Fibroblast of skin of left quadriceps (primary cell): ENCODE measurements at places on chromosomes 12 and 14.
A peak's percentile ranks its signal among the peaks of the same experiment; 100 is the strongest.

DNA sequence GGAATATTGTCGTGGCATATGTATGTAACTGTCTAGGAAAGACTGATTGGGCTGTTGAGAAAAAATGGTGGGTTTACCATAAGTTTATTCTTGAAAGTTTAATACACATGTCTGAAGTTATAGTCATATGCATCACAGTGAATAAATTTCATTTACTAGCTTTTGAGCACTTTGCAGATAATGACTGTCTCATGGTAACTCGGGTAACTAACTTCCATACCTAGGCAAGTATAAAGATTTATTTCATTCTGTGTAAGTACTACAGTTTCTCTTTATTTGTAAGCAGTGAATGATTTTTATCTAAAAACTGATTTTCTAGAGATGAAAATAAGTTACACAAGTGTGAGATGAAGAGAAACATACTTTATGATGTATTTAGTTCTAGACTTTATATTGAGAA lies 3.0 kb downstream of the USP15 start:
- no peak for DNase-seq

GRCh38 chr12:86249851-86250250 lies 6.3 kb downstream of the MGAT4C start:
- peak; percentile 20 for DNase-seq

- DNase-seq: no peak
Measured at GRCh38 chr12:89817501-89818226, 109.0 kb upstream of the ATP2B1 start.

DNA sequence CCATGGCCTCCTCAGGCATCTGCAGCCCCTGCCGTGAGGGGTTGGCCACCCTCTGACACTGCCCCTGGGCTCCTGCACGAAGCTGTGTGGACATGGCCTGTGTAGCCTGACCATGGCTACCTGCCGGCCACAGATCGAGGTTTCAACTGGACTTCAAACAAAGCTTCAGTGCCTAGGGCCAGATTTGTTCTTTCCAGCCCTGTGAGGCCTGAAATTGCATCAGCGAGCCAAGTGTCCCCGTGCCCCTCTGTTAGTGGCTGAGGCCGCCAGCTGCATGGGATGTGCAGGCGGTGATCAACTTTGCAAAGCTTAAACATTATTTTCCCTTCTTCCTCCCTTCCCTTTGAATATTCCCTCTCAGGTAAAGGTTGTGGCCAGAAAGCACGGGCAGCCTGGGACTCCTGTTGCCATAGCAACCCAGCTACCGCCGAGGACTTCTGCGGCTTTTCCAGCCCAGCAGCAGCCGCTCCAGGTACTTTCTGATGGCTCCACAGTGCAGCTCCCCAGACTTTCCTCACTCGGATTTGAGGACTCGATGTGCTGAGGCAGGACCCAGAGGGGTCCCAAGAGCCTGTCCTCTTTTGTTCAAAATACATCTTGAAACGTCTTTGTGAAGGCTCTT lies 35.8 kb downstream of the DDX51 start:
- DNase-seq: no peak

DNA sequence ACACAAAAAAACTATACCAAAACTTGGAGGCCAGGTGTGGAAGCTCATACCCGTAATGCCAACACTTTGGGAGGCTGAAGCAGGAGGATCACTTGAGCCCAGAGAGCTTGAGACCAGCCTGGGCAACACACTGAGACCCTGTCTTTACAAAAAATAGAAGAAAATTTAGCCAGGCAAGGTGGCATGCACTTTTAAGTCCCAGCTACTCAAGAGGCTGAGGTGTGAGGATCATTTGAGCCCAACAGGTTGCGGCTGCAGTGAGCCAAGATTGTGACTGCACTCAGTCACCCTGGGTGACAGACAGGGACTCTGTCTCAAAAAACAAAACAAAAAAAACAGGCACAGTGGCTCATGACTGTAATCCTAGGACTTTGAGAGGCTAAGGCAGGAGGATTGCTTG lies 75.4 kb downstream of the RNF34 start:
- DNase-seq: no peak

- DNase-seq: no peak
Measured at GRCh38 chr12:12507121-12507520, 55.5 kb downstream of the DUSP16 start.

DNA sequence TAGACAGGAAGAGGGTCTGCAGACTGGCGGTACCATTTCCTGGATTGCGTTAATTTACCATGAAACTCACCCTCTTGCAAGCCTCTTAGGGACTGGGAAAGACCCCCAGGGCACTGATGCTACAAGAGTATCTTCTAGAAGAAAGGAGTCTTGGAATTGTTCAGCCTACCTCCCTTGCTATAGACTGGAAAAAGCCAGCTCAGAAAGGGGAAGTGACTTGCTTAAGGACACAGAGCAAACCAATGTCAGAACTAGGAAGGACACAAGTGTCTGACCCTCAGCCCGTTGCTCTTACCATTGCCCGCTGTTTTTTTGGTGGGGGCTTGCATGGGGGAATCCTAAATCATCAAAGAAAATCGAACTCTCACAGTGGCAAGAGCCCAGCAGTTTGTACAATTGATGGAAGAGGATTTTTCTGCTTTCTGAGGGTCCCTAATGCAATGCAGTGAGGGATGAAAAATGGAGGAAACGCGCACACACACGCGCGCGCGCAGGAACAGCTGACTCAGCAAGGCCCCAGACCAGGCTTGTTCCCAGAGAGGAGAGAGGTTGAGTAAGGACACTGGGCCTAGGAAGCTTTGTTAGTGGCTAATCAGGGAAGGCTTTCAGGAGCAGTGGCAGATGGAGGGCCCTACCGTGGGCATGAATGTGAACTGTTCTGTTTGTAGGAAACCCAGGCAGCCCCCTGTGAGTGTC lies 50.9 kb downstream of the RIN3 start:
- DNase-seq: no peak

DNA sequence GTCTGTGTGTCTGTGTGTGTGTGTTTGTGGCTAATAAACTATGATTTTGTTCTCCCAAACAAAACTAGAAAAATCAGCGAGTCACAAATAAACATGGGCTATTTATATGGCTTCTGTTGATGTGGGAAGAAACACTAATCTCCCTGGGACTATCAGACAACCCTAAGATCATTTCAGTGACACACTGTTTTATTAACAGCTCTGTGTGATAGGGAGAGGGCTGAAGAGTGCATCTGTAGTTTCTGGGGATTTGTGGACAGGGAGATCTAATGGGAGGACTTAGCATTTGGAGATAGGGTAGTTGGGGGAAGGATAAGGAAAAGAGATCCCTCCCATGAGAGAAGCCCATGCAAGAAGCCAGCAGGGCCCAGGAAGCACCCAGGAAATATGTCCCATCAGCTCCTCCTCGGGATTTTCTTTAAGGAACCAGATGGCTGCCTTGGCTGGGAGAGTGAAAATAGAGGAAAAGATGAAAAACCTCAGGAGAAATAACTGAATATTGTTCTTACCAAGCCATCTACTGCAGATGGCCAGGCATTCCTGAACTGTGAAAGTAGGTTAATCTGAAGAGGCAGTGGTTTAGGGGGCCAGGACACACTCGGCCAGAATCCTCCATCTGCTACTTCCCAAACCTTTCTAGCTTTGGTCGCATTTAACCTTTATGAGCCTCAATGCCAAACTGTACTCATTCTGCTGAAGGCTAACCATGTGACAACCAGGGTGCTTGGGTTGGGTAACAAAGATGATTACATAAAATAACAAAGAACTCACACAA lies 253.4 kb downstream of the BTG1 start:
- DNase-seq: no peak

GRCh38 chr14:39766397-39767000 lies 334.3 kb upstream of the FBXO33 start:
- DNase-seq: no peak

DNA sequence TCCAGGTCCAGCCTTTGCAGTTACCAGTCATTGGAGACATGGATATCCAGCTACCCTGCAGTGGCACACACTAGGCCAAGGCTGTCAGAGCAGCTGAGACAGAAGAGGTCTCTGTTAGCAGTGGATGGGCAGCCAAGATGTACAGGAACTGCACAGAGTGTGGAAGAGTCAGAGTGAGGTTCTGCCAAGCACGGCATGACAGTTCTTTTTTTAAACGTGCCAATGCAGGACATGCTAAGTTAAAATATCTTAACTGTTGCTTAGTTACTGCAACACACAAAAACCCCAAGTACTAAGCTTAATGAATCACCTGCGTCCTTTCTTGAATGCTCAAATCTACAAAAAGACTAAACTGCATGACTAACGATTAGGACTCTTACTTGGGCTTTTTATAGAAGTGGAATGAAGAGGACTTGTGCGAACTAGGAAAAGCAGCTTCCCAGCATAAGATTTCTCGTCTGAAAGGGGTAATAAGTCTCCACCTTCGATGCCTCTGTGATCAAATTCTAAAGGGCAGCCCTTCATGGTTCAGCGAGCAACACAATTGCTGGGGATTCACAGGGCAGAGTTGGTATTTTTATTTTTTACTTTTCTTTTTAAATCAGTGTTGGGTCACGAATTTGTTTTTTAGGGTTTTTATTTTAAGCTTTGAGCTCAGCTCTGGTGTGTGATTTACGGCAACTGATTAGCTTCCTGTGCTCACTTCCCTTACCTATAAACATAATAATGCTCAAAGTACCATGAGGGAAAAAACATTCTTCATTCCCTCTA lies 20.6 kb downstream of the MAPK1IP1L start:
- DNase-seq: peak; percentile 40

- no peak for DNase-seq
Measured at GRCh38 chr12:47772094-47772660, 861 bp upstream of the SLC48A1 start.

- no peak for DNase-seq
Measured at GRCh38 chr14:32186248-32186647, 15.6 kb upstream of the RNU6-7 start.

DNA sequence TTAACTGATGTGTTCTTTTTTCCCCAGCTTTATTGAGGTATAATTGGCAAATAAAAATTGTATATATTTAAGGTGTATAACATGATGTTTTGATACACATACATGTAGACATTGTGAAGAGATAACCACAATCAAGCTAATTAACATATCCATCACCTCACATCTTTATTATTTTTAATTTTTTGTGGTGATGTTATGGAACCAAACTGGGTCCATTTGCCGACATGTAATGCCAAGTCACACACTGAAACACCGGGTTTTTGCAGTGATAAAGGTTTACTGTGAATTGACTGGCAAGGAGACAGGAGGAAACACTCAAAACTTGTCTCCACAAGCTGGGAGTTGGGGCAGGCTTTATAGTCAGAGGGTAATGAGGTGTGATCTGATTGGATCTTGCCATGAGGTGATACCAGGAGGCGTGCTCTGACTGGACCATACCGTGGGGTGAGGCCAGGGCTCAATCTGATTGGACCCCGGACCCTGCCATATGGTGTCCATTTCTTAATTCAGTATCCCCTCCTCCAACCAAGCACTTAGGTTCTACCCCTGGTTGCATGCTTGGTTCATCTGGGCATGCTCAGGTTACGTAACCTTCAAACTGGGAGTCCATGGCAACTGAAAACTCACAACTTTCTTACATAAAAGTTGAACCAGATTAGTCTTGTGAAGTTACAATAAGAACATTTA lies 11.8 kb upstream of the WSCD2 start:
- DNase-seq: no peak

DNA sequence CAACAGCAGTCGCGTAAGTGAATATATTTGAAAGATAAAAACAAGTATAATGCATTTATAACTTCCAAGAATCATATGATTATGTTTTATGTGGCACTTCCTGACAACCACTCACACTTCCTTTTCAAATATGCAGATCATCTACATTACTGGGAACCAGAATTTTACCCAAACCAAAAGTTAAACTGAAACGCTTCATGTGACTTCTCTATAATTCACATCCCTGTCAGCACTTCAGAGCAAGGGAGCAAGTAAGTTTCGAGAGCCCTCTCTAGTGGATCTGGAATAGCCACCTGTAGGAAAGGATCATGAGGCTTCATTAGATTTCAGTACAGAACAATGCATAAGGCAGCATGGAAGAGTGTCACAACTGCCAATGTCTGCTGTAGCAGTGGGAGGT lies 13.7 kb upstream of the ALX1 start:
- no peak for DNase-seq

- DNase-seq: no peak
Measured at GRCh38 chr12:6460751-6461371, 9.0 kb downstream of the TAPBPL start.

DNA sequence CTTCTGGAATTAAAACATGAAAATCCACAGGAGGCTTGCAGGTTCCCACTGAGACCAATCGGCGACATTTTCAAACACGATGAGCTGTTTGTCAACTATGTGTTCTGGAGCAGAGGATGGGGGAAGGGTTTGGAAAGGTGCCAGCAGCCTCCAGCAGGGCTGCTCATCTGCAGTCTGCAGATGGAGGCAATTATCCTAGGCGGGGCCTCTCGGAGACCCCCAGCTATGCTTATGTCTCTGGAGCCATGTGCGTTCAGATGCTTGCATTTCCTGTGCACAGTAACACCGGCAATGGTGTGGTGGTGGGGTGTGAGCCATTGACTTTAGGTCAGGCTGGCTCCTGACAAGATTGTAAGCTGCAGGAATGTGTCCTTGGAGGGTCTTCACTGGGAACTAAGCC lies 51.7 kb downstream of the RPH3A start:
- DNase-seq: peak; percentile 56

GRCh38 chr12:26274441-26275312 lies 79.3 kb downstream of the SSPN start:
- peak; percentile 98 for DNase-seq

- DNase-seq: no peak
Measured at GRCh38 chr12:95179011-95179410, 38.3 kb downstream of the FGD6 start.

DNA sequence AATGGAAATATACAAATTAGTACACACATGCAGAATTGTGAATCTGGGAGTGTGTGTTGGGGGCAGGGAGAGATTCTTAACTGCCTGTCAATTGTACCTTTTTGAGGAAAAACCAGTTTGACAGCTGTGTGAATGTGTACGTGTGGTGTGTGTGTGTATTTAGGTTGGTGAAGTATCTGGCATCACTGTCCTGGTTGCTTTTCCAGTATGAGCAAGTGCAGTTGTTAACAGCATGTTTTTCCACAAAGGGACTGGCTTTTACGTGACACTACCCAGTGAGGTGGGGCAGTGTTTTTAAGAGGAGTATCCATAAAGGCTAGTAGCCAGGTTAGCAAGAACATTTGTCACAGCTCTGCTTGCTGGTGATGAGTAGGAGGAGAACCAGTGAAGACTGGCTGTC lies 56.1 kb downstream of the DAAM1 start:
- no peak for DNase-seq

GRCh38 chr12:8628731-8629130 lies 16.1 kb upstream of the AICDA start:
- DNase-seq: no peak

DNA sequence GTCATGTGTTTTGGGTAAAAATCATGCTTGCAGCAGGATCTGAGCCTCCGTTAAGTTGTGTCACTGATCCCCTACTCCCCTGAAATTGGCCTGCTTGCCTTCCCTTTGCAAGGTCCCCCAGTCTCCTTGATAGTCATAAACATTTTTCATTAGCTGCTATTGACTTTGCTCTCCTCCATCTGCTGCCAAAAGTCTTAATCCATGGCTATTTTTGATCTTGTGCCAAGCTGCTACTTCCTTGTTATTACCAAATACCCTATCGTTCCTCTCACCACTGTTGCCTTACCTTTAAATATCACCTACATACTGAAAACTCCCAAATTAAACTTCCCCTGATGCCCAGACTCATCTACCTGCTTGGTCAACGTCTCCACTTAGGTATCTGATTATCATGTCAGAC lies 148.3 kb downstream of the PHLDA1 start:
- no peak for DNase-seq

GRCh38 chr12:16218234-16218633 lies 59.3 kb downstream of the SLC15A5 start:
- DNase-seq: no peak

- no peak for DNase-seq
Measured at GRCh38 chr14:89397569-89398230, 19.3 kb downstream of the FOXN3 start.
